Fibroblast of lung (primary cell): ENCODE measurements at places on chromosomes 13 and 19. TPM values are rescaled to one million over a fixed set of nuclear protein-coding genes. Genes with fewer than 3 reads are reported as not detected.

DNA sequence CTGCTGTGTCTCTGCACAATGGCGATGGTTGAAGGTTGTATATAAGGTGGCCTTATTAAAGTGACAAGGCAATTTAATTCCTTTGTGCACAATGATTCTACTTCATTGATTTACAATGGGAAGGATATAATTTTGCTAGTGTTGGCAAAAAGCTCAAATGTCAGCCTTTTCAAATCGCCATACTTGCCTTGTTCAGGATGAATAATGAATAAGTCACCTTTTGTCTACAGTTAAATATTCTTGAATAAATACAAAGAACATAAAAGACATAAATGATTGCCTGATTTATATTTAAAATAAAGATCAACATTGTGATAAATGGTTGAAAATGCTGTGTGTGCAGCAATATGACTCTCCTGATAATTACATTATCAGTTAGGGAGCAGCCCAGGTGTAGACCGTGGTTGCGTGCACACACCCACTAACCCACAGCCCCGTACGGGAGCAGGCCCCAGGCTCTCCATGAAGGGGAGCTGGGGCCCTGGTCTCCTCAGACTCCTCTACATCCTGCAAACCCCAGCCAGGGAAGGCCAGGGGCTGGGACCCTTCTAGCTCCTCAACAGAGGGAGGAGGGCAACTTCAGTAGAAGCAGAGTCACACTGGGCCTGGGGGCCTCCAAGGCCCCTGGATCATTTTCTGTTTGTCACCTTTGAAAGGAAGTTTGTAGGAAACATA, 64.9 kb downstream of the TEX29 start:
- DNase-seq, result no peak

GRCh38 chr19:30420881-30421280, 48.7 kb downstream of the ZNF536 start:
- no peak for DNase-seq

DNA sequence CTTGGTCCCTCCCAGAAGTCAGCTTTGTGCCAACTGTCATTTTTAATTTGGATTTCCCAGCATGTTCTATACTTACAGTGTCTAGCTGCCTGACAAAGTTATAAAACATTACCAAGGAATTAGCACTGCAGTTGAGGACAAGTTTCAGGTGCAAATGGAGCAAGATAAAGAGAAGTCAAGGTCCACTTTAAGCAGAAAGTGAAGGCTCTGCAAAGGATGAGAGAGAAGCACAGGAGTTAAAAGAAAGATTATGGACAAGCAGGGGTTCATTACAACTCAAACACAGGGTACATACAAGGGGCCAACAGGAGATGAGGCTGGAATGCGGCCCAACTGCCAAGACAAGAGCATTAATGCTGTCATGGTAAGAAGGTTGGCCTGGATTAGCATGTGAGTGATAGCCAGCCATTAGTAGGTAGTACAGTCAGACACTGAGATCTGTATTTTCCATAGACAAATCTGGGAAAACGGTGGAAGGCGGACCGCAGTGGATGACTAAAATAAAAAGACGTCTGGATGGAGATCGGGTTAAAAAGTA, 17.6 kb downstream of the UBL3 start:
- no peak for DNase-seq

DNA sequence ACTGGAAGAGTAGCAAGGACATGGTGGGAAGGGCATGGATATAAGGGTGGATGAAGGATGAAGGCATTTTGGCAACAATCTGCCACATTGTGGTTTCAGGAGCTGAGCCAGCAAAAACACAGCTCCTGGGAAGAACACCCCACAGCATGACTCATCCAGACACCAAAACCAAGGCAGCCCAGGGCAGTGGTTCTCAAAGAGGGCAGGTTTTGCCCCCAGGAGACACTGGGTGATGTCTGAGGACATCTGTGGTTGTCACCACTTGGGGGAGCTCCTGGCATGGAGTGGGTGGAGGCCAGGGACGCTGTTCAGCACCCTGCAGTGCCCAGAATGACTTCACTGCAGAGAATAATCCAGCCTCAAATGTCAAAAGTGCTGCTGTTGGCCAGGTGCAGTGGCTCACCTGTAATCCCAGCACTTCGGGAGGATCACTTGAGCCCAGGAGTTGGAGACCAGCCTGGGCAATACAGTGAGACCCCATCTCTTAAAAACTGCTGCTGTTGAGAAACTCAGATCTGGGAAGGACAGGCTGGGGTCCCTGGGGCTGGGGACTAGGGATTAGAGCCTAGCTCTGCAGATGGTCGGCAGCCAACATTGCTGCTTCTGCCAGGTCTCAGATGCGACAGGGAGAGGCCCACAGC, 16.1 kb downstream of the ZFR2 start:
- DNase-seq, result peak; percentile 83

ZNF835 gene
- total RNA-seq, result 3.3 and 3.6 TPM in 2 replicates

DNA sequence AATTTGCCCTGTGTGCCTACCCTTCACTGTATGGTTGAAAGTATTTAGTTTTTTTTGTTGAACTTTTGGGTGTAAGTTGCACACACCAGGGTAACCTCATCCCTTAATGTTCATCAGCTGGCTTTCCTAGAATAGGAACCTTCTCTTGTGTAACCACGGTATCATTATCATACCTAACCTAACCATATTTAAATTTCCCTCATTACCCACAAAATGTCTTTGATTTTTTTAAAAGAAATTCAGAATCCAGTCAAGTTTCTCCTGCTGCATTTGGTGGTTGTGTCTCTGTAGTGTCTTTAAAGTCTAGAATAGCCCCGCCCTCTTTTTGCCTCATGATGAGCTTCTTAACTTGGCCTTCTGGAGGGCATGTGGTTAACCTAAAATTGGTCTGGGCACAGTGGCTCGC, 80.3 kb downstream of the RYR1 start:
- no peak for DNase-seq

SAE1 gene
- 80.9 and 97.9 TPM in 2 replicates for total RNA-seq

GRCh38 chr13:66887088-66887487, 343.0 kb downstream of the PCDH9 start:
- DNase-seq, result peak; percentile 83

SYCN gene
- total RNA-seq, result not detected in 2 replicates

METTL21C gene
- total RNA-seq, result 0.17 TPM in 1 of 2 replicates, not detected in the other

NOVA2 gene
- total RNA-seq, result not detected in 2 replicates

NAA16 gene
- total RNA-seq, result 7.9 and 9.2 TPM in 2 replicates

GRCh38 chr13:79986890-79987289, 354.0 kb downstream of the SPRY2 start:
- no peak for DNase-seq

DNA sequence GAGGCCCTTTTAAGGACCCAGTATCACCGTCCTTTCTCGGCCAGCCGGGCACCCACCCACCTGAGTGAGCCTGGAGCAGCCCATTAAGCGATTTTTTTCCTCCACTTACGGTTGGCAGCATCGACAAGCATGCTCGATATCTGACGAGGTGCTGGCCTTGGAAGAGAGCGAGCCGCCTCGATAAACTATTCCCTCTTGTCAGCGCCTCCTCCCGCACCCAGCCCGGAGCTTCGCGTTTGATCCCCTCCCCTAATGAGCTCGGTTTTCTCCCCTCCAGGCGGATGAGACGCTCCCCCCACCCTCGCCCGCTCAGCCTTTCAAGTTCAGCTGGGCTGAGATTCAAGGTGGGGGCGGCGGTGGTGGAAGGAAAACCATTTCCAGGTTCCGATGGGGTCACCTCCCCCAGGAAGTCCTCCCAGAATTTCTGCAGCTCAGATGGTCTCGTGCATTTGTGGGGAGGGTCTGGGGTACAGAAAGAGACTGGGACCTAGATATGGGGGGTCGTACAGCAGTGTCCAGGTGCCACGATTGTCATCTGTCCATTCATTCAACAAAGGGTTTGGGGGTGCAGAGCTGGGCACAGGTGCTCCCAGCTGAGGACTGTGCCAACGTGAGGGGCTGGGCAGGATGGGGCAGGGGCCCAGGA, 18.9 kb upstream of the ONECUT3 start:
- DNase-seq, result no peak

LRRC25 gene
- 1.2 and 4.6 TPM in 2 replicates for total RNA-seq

DNA sequence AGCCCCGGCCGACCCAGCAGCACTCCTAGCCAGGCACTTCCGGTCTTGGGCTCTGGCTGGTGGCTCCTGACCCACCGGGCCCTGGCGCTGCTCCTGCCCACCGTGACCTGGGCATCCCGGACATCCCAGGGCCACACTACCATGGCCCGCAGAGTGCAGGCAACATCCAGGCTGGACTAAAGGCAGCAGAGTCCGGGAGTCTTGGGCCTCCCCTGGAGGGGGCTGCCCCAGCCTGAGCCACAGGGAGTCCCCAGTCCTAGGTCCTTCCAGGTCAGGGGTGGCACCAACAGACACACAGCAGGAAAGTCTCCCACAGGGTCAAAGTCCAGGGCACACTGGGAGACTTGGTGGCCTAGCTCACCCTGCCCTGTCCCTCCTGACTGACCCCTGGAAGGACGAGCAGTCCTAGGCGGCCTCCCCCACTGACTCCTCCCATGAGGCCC, 10.8 kb downstream of the LSM4 start:
- DNase-seq, result no peak

CLDND2 gene
- not detected in 2 replicates for total RNA-seq

PHLDB3 gene
- total RNA-seq, result 22.3 and 35.8 TPM in 2 replicates

GRCh38 chr13:26488236-26489003, 69.1 kb upstream of the WASF3 start:
- no peak for DNase-seq

GRCh38 chr19:47633517-47633916, 24.6 kb downstream of the BICRA start:
- no peak for DNase-seq

PRKCG gene
- total RNA-seq, result not detected in 2 replicates

DNA sequence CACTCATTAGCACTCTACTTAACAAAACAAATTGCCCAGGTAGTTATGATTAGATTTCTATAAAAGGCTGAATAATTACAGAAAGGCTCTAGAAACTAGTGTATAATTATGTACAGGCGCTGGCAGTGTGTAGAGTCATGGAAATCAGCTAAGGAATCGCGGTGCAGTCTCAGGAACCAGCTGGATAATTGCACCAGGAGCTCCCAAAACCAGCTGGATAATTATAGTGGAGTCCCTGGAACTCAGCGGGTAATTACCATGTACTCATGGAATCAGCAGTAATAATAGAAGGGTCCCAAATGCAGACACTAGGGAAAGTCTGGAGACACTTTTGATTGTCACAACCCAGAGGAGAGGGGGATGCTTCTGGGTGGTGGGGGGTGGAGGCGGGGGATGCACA, 23.2 kb upstream of the TTYH1 start:
- no peak for DNase-seq

ZGLP1 gene
- total RNA-seq, result 0.51 and 0.66 TPM in 2 replicates

DNA sequence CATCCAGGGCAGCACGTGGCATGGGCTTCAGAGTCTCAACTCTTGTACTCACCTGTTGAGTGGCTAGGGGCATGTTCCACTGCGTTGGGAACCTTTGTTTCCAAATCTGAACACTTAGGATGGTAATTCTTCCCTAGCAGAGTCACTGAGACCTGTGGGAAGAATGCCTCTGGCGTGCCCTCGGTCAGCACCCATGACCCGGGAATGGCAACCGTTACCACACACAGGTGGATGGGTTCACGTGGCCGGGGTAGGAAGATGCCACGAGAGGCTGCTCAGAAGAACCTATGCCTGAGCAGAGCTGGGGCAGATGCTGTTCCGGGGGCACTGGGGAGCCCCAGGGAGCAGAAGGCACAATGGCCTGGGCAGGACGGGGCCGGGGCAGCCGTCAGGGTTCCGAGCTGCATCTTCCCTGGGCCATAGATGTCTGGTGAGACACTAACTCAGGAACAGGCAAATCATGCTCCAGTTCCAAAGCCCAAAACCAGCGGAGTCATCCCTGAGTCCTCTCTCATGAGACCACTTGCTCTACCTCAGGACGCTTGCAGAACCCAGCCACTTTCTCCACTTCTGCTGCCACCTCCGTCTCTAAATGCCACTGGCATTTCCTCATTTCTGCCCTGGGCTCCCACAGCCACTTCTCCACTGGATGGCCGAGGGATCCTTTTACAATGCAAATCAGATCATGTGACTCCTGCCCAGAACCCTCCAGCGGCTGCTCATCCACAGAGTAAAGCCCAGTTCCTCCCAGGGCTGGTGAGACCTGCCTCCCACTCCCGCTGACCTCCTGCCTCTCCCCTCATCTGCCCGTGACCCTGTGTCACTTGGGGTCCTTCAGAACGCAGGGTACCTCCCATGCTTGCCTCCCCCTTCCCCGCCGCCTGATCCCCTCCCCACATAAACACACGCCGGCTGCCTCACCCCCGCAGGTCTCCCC, 36.7 kb downstream of the FAM124A start:
- no peak for DNase-seq

OLFM2 gene
- 0.66 and 1.0 TPM in 2 replicates for total RNA-seq

CYP2A6 gene
- total RNA-seq, result not detected in 2 replicates

DNA sequence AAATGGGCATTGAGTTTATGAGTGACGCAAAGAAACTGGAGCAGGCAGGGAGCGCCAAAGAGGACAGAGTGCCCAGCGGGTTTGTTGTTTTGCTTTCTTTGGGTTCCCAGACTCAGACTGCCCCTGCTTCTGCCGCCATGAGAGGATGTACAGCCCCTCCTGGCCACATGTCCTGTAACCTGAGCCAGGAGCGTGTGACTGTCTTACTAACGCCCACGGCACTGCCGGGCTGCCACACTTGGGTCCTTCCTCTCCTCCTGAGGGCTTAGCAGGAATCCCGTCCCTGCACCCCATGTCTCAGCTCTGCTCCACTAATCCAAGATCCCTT, 80.5 kb downstream of the GPR12 start:
- DNase-seq, result peak; percentile 12

DNA sequence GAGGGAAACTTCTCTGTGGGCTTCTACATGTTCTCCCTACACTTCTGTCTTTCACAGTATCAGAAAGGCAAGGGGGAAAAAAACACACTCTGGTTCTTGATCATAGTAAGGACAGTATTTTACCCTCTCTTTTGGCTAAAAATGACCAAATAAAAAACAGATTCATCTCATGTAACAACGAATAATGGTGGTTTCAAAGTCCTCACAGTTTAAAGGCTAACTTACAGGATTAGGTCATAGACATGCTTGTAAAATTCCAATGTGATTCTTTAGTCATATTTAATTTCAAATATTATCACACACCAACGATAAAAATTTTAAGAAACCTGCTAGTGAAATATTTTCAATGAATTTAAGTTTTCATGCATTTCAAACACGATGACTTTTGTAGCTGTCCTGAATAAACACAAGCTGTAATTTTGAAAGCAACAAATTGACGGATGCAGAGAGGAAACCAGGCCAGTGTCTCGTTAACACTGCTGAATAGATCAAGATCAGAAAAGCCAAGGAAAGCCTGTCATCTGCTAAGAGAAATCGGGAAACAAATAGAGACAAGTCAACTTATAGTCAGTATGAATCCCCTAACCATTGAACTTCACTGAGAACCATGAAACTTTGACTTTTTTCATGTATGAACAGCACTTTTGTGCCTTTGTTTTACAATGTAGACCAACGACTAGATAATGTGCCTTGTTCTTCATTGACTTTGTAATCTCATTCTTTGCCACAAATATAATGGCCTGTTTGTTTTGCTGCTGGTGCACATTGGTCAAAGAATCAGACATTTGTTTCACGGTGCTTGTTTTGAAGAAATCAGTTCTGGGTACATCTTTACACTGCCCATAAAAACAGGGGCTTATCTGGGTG, 22.0 kb downstream of the MBNL2 start:
- no peak for DNase-seq

DNA sequence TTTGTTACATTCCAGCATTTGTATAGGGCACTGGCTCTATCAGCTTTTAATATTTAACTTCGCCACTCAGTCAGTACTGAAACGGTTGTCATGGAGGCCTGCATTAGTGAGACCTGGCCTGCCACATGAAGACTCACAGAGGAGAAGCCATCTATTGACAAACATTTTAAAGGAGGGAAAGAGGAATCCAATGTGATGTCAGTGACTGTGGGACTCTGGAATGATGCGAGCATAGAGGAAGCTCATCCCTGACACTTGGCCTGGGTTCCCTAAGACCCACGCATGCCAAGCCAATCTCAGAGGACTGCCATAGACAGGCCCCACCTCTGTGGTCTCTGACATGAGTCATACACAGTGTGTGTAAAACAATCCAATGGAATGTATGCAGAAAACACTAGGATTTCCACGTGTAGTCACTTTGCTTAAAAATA, 7.9 kb upstream of the DPY19L3 start:
- peak; percentile 79 for DNase-seq
